ENCODE measurements at places on chromosomes 7 and 10. TPM values are rescaled to one million over a fixed set of nuclear protein-coding genes. Genes with fewer than 3 reads are reported as not detected.

Gene TRPV5
- not detected for total RNA-seq

Gene ACSM6
- total RNA-seq, result not detected

DNA sequence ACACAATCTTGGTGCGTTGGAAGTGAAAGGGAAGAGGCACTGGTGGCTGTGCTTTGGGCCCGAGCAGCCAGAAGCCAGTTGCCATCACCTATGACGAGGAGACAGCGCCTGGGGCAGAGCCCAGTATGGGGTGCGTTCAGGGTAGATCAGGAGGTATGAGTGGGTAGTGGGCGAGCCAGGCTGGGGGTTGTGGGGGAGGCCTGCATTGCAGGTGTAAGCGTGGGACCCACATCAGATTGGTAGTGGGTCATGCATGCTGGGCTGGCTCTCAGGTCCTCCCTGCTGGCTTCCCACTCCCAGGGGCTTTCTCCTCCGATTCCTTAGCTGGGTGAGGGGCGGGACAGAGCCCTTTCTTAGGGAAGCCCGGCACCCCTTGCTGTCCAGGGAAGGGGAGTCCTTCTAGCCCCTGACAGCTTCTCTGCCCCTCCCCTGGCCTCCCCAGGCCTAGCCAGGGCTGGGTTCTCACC, 445 bp upstream of the PVRIG start:
- no peak overlapping the region for H3K27ac ChIP-seq
- H3K4me3 ChIP-seq, result no peak overlapping the region
- DNase-seq, result no peak
- no peaks in the 10 kb centered on the region for H3K27me3 ChIP-seq

Gene IKZF1
- not detected for total RNA-seq

DNA sequence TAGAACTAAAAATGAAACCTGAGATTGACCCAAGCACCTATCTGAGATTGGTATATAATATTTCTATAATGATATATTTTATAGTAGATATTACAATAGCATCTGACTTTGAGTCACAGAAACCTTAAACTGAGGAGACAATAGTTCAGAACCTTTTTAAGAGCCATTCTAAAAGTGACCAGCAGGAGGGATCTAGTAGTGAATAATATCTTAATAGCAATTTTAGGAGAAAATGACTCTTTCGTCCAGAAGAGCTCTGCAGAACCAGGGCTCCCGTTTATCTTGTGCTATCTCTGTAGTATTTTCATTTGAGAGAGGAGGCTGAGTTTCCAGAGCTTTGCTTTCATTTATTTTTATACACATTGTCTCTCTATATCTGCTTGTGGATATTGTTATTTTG, 68.1 kb downstream of the PODXL start:
- H3K27ac ChIP-seq, result no peak overlapping the region
- no peak overlapping the region for H3K4me3 ChIP-seq
- no peaks in the 10 kb centered on the region for H3K36me3 ChIP-seq
- H3K27me3 ChIP-seq, result no peaks in the 10 kb centered on the region
- DNase-seq, result no peak
- H3K4me1 ChIP-seq, result no peaks in the 10 kb centered on the region

GRCh38 chr7:66847879-66848790, 72.9 kb upstream of the TMEM248 start:
- no peak overlapping the region for H3K27ac ChIP-seq
- no peaks in the 10 kb centered on the region for H3K27me3 ChIP-seq
- H3K4me3 ChIP-seq, result no peak overlapping the region
- DNase-seq, result peak; percentile 78
- H3K36me3 ChIP-seq, result no peaks in the 10 kb centered on the region
- no peaks in the 10 kb centered on the region for H3K4me1 ChIP-seq

GRCh38 chr7:140084972-140085371, 22.2 kb upstream of the PARP12 start:
- H3K27me3 ChIP-seq, result no peaks in the 10 kb centered on the region
- H3K4me3 ChIP-seq, result no peak overlapping the region
- H3K27ac ChIP-seq, result no peak overlapping the region
- DNase-seq, result no peak

DNA sequence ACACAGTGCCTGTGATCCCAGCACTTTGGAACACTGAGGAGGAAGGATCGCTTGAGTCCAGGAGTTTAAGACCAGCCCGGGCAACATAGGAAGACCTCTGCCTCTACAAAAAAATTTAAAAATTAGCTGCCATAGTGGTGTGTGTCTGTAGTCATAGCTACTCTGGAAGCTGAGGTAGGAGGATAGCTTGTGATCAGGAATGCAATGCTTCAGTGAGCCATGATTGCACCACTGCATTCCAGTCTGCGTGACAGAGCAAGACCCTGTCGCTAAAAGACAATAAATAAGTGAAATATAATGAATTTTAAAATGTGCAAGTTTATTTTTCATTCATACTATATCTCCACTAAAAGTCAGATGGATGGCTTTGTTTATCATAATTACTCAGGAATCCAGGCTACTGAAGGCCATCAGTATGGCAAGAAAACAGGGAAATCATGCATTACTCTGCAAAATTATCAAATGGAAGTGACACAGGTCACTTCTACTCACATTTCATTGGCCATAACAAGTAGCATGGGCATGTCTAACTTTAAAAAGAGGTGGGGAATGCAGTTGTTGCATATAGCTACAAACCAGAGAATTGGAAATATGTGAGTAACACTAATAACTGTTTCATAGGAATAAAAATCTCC, 32.9 kb upstream of the FAM3C start:
- H3K36me3 ChIP-seq, result no peaks in the 10 kb centered on the region
- H3K4me1 ChIP-seq, result no peaks in the 10 kb centered on the region

DNA sequence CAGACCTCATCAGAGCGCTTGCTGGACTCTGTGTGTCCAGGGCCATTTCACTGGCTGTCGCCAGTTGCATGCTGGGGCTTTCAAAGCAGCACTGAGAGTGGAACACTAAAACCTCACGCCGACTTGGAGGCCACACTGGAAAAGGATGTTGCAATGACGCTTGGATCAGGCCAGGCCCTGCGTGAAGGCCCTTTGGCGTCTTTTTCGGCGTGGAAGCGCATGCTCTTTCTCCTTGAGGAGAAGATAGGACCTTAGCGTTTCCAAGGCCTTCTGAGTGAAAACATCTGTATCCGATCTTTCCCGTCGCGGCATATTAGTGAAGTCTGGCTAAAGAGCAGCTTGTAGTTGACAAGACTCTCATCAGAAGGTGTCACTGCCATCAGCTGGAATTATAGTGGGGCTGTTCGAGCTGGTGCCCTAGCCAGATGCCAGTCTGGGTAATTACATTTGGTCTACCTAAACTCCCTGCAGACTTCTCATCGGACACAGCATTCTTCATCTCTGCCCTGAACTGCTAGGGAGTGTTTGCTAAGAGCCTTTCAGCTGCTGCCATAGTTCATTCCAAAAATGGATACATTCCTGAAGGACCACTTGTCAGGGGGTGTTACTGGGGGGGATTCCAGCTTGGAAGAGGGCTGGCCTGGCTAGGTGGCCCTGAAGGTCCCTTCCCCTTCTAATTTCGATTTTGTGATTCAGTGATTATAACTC, 167.7 kb upstream of the TCF7L2 start:
- H3K27ac ChIP-seq, result no peak overlapping the region
- H3K4me3 ChIP-seq, result no peak overlapping the region
- no peak for DNase-seq

- DNase-seq, result no peak
- H3K4me1 ChIP-seq, result no peaks in the 10 kb centered on the region
- no peak overlapping the region for H3K27ac ChIP-seq
- no peak overlapping the region for H3K4me3 ChIP-seq
Measured at GRCh38 chr10:110348336-110348735, 43.6 kb upstream of the SMNDC1 start.

- H3K36me3 ChIP-seq, result no peaks in the 10 kb centered on the region
- H3K27ac ChIP-seq, result no peak overlapping the region
- DNase-seq, result peak; percentile 5
- no peaks in the 10 kb centered on the region for H3K4me1 ChIP-seq
- H3K4me3 ChIP-seq, result no peak overlapping the region
Measured at GRCh38 chr7:146175716-146176115, 59.1 kb downstream of the CNTNAP2 start.

DNA sequence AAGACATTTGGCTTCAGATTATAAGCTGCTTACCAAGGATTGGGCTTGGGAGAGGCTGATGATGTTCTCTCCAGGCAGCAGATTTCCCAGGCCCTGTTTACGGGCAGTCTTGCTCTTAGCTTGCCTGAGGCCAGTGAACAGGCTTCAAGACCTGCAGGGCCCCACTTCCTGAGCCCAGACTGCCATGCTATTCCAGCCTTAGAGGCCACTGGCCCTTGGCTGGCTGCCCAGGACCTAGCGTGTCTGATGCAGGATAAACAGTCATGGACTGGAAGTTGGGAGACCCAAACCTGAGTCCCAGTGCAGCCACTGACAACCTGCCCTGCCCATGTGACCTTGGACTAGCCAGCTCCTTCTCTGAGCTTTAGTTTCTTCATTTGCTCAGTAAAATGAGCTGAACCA, 2.9 kb downstream of the PRXL2A start:
- H3K4me3 ChIP-seq, result no peak overlapping the region
- no peak for DNase-seq
- H3K27ac ChIP-seq, result no peak overlapping the region

Gene CALCR
- not detected for total RNA-seq

DNA sequence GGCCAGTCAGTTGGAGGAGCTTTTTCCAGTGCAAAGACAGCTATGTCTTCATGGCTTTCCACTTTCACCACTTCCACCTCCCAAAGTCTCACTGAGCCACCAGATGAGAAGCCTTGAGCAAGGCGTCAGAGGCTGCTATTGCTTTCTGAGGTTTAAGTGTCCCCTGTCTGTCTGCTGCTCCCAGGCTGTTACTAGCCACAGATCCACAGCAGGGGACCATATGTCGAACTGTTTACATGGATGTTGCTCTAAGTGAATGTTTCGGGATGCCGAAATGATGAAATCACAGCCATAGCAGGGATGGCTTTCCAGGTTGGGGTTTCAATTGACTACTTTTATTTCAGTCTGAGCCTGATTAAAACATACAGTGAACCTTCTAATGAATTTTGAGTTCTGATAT, 88.5 kb downstream of the AVL9 start:
- H3K4me1 ChIP-seq, result peaks cover 19% of the 10 kb centered on the region
- peak; percentile 80 for DNase-seq
- no peaks in the 10 kb centered on the region for H3K27me3 ChIP-seq

Gene MYH16
- total RNA-seq, result not detected

GRCh38 chr7:80070391-80070790, 64.2 kb upstream of the GNAI1 start:
- H3K27me3 ChIP-seq, result no peaks in the 10 kb centered on the region
- no peaks in the 10 kb centered on the region for H3K4me1 ChIP-seq
- DNase-seq, result peak; percentile 72
- H3K27ac ChIP-seq, result no peak overlapping the region
- H3K4me3 ChIP-seq, result no peak overlapping the region
- no peaks in the 10 kb centered on the region for H3K36me3 ChIP-seq

DNA sequence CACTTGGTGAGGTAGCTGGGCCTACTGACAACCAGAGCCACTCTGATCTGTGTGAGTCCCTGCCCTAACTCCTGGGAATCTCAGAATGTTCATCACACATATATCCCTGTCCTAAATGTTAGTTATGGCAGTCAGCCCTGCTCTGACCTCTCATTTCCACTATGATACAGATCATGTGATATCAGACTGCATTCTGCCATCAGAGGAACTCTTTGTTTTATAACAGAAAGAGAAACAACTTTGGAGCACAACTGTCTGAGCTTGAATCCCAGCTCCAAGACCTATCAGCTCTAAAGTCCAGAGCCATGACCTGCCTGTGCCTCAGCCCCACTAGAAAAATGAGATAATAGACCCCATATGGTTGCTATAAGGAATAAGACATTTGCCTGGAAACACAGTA, 54.6 kb upstream of the ABCB4 start:
- H3K27me3 ChIP-seq, result no peaks in the 10 kb centered on the region
- DNase-seq, result no peak
- no peak overlapping the region for H3K4me3 ChIP-seq
- H3K4me1 ChIP-seq, result no peaks in the 10 kb centered on the region
- no peaks in the 10 kb centered on the region for H3K36me3 ChIP-seq

Measured in fibroblast of lung (primary cell).